ENCODE measurements at places on chromosomes 1 and 21. TPM values are rescaled to one million over a fixed set of nuclear protein-coding genes. Genes with fewer than 3 reads are reported as not detected.

Gene SCCPDH
- 53.5 TPM for total RNA-seq

Gene OR2T11
- not detected for total RNA-seq

Gene NOTCH2
- total RNA-seq, result 60.5 TPM

Gene GUCA2B
- total RNA-seq, result not detected

Gene CHRNB2
- total RNA-seq, result not detected

Gene PLD5
- total RNA-seq, result not detected

Gene TMPRSS15
- not detected for total RNA-seq

Gene AMY1C
- total RNA-seq, result not detected

Gene S100A2
- total RNA-seq, result 1.9 TPM
